Kasumi-1 (cell line): ENCODE measurements at places on chromosomes 5 and 9.

DNA sequence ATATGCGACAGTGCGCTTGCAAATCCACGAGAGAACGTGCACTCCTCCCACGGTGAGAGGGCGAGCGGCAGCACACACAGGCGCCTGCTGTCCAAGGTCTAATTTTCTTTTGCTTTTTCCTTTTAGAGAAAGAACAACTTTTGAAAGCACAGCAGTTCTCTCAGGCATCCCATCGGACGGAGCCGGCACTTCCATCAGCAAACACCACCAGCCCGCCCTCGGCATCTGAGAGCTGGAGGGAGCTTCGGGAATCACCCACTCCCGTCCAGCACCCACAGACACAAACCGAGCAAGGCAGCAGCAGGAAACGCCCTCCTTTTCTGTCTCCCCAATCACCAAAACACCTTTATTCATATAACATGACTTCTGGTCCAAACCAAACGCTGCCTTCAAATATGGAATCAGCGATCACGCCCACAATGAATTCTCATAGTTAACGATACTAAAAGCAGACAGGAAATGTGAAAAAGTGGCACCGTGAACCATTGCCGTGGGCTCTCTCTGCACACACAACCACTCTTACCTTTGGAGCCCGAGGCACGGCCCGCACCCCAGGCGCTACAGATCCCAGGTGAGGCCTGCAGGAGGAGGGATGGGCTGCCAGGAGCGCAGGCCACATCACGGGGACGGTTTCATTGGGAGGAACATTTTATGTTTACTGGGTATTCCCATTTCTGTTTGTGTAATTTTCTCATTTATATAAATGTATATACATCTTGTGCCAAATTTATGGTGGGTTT is 14.2 kb downstream of the LPCAT1 start:
- no peak for DNase-seq

- DNase-seq: no peak
These were observed 115.6 kb downstream of the WDR70 start for GRCh38 chr5:37494756-37495155.

DNA sequence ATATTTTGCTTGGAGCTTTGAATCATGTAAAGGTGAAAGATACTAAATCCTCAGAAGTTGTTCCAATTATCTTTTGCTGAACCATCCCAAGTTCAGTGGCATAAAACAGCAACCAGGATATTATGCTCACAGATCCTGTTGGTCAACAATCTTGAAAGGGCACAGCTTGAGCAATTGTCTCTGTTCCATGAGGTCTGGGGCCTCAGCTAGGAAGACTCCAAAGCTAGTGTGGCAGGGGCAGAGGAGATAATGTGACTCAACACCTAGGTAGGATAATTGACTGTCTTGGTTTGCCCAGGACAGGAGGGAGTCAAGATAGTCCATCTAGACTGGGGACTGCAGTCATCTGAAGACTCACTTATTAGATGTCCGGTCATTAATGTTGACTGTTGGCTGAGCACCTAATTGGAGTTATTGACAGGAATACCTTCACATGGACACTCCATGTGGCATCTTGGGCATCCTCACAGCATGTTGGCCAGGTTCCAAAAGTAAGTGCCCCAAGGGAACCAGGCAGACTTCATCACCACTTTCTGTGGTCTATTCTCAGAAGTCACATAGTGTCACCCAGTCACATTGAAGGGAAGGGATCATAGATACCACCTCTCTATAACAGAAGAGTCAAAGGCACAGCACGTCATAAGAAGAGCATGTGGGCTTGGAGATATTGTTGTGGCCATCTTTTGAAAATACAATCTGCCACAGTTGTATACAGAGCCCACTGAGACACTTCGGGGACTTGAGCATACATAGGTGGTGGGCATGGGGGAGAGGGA is 88.4 kb upstream of the GPBP1 start:
- DNase-seq: no peak

- no peak for DNase-seq
These were observed 562.4 kb upstream of the CLINT1 start for GRCh38 chr5:158421319-158421718.

GRCh38 chr5:102218159-102218558 is 77.9 kb downstream of the SLCO4C1 start:
- no peak for DNase-seq
